ENCODE measurements at places on chromosomes 16 and 17. TPM values are rescaled to one million over a fixed set of nuclear protein-coding genes. Genes with fewer than 3 reads are reported as not detected.

Gene CCL15
- not detected for total RNA-seq

Gene PRSS36
- 0.18 TPM for total RNA-seq

Gene CCDC200
- not detected for total RNA-seq

Gene WFIKKN1
- 0.86 TPM for total RNA-seq

Gene KRTAP9-9
- not detected for total RNA-seq

Gene MYH8
- total RNA-seq: not detected

Gene HASPIN
- total RNA-seq: 5.8 TPM

Gene HS3ST3A1
- 20.5 TPM for total RNA-seq

Gene KRT27
- not detected for total RNA-seq

Gene FSCN2
- total RNA-seq: 0.35 TPM

Gene ELMO3
- total RNA-seq: 0.58 TPM

Gene NPIPA8
- not detected for total RNA-seq

Gene TMEM235
- total RNA-seq: not detected

Gene MEOX1
- not detected for total RNA-seq

Gene RHBDL3
- under 0.01 TPM for total RNA-seq

Gene BRIP1
- 3.2 TPM for total RNA-seq

Gene NOD2
- not detected for total RNA-seq

Data from myometrial cell (primary cell).